Cardiac septum (tissue), 1 donor: ENCODE measurements at places on chromosomes 4 and X. TPM values are rescaled to one million over a fixed set of nuclear protein-coding genes. Genes with fewer than 3 reads are reported as not detected.

The LUZP4 gene
- total RNA-seq, result not detected

The SLITRK2 gene
- 0.35 TPM for total RNA-seq

The PPID gene
- 31.9 TPM for total RNA-seq

The UBE2A gene
- total RNA-seq, result 59.4 TPM

The JAKMIP1 gene
- not detected for total RNA-seq

The PCDH10 gene
- total RNA-seq, result 0.48 TPM

The TAPT1 gene
- 44.8 TPM for total RNA-seq

The SERTM2 gene
- 0.08 TPM for total RNA-seq

The SLITRK4 gene
- total RNA-seq, result 22.1 TPM

The OCIAD1 gene
- 137 TPM for total RNA-seq

The GUCY1A1 gene
- total RNA-seq, result 40.5 TPM

The NEXMIF gene
- total RNA-seq, result 0.13 TPM

The UFSP2 gene
- 38.8 TPM for total RNA-seq

The TMSB15B gene
- 1.3 TPM for total RNA-seq

The ETDA gene
- not detected for total RNA-seq

The CYLC1 gene
- total RNA-seq, result not detected

The HSD17B13 gene
- total RNA-seq, result 0.38 TPM
